Midbrain (tissue), 1 donor: ENCODE measurements at places on chromosomes 12 and 14.

GRCh38 chr12:19165451-19165850 is 35.9 kb downstream of the PLEKHA5 start:
- DNase-seq, result no peak

DNA sequence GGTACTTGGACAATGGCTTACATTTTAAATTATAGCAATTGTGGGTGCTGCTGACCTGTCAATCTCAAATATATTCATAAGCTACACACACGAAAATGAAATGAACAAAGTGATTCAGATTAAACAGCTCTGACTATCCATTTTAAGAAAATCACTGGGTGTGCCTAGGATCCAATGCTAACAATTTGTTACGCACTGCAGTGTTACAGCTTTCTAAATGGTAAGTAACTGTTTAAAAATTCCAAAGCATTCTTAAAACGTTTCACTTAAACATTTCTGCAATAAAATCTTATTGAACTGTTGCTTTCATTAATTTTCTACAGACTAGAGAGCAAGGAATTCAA is 18.9 kb downstream of the LMO3 start:
- no peak for DNase-seq

- no peak for DNase-seq
Observed at GRCh38 chr12:4051596-4051995, 178.4 kb upstream of the PARP11 start.

DNA sequence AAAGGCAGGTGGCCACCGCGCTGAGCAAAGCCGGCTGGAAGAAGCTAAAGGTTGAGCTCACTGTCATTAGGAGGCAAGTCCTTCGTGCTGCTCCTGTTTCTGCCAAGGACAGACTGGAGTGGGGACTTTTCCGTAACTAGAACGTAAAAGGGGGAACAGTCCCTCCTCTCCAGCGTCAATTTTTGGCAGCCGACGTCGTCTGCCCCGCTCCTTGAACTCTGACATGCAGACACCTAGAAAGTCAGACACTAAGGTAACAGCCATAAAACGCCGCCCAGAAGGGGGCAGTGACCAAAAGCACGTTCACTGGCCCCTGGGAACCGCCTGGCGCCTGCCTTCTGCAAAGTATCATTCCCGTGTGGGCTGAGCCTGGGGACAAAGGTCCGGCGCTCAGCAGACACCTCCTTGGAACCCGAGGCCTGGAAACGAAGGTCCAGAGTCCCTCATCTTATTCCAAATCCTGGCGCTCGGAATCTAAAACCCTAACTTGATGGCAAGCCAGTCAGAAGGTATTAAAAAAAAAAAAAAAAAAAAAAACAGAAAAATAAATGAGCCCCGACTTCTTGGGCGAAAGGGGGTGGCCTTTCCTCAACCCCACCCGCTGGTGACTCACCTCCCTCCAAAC is 1.1 kb upstream of the LRP1 start:
- DNase-seq, result peak; percentile 56

DNA sequence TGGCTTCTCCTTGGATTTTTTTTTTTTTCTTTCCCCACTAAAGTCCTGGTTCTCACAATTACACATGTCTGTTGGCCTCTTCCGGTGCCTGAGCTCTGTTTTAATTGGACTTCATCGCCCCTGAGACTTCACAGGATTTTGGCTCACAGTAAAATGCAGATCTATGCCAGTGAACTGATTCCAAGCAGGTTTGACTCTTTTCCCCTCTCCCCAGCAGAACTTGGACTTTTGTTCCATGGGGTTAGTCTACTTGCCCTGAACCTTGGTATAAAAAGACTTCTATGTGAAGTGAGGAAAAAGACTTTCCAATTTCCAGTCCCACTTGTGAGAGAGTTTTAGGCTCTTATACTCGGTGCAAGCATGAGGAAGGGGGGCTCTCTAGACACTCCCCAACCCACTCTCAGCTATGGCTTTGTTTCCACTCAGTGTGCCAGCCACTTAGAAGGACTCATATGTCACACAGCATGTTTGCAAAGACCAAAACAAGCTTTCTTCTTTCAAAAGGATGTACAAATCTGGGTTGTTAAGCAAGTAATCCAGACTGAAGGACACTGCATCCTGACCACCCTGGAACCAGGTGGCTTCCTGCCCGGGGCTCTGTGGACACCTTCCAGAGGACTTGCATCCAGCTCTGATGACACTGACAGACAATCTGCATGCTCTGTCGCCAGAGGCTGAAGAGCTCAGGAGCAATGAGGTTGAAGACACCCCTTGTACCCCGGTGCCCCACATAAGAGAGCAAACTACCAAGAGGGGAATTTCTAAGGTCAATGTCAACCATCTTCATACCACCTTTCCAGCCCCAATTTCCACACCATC is 221.9 kb upstream of the EGLN3 start:
- no peak for DNase-seq

- no peak for DNase-seq
Observed at GRCh38 chr14:95290871-95291431, 28.8 kb downstream of the CLMN start.

DNA sequence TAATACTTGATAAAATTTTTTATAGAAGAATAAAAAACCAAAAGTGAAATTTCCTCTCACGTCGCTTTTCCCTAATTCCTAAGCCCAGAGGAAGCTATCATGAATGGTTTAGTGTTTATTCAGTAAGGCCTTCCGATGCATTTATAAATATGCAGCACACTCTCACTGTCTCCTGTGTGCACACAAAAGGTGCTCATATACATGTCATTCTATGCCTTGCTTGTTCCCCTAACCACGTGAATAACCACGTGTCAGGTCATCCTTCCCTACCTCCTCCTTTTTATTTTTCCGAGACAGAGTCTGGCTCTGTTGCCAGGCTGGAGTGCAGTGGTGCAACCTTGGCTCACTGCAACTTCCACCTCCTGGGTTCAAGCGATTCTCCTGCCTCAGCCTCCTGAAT is 29.6 kb downstream of the PIGH start:
- no peak for DNase-seq

GRCh38 chr14:61461808-61462275 is 140.5 kb downstream of the PRKCH start:
- peak; percentile 86 for DNase-seq

DNA sequence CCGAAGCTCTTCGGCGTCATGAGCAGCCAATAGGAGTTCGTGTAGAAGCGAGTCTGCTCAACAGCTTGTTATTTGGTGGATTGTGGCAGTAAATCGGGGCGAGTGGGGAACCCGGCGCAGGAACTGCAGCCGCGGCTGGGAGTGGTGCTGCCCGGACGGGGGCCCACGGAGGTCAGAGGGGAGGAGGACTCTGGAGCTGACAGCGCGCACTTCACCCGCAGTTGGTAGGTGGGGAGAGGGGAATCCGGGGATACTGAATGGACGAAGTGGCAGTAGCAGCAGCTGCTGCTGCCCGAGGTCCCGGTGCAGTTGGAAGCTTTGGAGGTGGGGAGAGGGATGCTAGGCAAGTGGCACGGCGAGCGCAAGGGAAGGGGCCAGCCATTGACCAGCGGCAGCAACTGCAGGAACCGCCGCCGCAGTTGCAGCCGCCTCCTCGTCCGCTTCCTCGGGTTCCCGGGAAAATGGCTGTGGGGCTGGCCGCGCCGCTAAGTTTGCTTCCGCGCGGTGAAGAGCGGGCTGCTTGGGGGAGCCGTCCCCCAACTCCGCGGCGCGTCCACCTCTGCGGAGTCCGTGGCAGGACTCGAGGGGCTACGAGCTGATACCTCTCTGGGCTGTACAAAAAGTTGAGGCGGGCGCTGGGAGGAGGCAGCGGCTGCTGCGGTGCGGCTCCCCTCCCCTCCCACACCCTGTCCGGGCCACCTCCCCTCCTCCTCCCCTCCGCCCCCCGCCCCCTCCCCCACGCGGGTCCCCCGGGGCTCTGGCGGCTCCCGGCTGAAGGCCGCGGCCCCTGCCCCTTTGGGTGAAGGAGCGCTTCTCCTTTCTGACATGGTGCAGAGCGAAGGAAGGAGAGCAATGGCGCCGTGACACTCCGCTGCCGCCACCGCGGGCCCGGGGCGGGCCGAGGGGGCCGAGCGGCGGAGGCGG is at the start of gene ARID4A:
ARID4A (plus strand) TSS at position 79 of the 924 bp plus-strand sequence. CDS start 1,300 bp downstream, outside the sequence.
- peak; percentile 65 for DNase-seq

GRCh38 chr12:64091186-64091585 is 130.9 kb downstream of the KICS2 start:
- no peak for DNase-seq

GRCh38 chr14:101405171-101405883 is 156.0 kb upstream of the DIO3 start:
- no peak for DNase-seq

DNA sequence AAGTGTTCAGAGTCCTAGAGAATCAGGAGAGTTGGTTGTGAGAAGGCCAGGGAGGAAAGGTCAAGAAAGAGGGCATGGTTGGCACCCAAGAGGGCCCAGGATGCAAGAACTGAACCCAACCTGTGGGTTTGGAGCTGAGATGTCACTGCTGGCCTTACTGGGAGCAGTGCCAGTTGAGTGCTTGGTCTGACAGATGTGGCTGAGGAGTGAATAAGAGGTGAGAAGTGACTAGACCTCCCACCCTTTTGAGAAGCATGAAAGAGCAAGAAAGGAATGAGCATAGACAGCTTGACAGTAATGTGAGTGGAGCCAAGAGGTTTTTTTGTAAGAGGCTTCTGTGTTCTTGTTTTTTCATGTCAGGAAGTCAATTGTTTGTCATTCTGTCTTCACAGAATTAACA is 95.3 kb downstream of the FGD4 start:
- no peak for DNase-seq

DNA sequence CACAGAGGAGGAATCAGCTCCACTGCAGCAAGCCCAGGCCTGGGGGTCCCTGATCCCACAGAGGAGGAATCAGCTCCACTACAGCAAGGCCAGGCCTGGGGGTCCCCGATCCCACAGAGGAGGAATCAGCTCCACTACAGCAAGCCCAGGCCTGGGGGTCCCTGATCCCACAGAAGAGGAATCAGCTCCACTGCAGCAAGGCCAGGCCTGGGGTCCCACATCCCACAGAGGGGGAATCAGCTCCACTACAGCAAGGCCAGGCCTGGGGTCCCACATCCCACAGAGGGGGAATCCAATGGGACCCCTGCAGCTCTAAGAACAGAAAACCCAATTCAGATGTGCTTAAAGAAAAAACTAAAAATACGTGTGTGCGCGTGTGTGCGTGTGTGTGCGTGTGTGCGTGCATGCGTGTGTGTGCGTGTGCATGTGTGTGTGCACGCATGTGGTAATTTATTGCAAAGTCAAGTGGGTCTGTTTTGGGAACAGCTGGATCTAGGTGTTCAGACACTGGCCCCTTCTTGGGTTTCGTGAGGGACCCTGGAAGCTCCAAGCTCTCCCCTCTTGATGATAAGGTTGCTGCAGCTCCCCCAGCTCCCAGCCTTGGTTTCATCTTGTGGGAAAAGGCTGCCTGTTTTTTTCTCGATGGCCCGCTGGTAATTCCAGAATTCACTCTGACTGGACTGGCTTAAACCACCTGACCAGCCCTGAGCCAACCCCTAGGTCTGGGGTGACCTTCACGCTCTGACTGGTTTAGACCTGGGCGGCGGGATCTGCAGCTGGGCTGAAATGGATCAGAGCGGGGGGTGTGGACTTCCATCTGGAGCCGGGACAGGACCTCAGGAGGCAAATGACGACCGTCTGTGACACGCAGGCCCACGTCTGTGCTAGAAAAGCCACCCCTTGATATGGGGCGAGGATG is 47.1 kb downstream of the GALNT9 start:
- DNase-seq, result no peak

- DNase-seq, result no peak
Observed at GRCh38 chr12:91793676-91794075, 352.0 kb downstream of the BTG1 start.

DNA sequence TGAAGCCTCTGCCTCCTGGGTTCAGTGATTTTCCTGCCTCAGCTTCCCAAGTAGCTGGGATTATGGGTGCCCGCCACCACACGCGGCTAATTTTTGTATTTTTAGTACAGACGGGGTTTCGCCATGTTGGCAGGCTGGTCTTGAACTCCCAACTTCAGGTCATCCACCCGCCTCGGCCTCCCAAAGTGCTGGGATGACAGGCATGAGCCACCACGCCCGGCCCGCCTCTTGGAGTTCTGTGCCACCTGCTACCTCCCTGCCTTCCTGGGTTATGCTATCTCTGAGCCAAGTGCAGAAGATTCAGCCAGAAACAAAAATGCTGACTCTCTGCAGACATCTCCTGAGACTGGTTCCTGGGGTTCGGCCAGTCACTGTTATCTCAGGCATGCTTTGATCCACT is 13.2 kb downstream of the CABP1 start:
- DNase-seq, result no peak

DNA sequence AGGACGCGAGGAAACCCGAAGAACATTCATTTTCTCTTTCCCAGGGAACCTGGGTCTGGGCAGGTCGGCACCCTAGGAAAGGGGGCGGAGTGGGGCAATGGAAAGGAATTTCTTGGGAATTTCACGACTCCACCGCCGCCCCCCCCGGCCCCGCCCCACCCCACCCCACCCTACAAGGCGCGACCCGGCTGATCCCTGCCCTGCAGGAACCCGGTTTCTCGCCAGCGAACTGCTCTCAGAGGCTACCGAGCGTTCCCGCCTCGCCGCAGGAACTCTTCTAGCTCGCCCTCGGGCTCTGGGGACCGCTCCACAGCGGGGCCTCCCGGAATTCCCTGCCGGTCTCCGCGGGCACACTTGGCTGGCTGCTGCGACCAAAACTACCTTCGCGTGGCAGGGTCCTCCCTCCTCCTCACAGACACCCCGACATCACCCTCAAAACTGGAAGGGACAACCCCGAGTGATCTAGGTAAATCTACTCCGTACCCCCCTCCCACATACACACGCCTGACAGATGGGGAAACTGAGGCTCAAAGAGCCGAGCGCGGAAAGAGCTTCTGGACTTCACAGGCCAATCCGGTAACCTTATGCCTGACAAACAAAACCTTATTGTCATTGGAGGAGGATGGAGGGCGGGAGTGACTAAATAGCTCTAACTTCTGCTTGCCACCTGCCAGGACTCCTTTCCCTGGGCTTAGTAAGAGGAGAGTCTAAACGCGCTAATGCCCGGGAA is 785 bp upstream of the ACTN1 start:
- DNase-seq, result peak; percentile 2

DNA sequence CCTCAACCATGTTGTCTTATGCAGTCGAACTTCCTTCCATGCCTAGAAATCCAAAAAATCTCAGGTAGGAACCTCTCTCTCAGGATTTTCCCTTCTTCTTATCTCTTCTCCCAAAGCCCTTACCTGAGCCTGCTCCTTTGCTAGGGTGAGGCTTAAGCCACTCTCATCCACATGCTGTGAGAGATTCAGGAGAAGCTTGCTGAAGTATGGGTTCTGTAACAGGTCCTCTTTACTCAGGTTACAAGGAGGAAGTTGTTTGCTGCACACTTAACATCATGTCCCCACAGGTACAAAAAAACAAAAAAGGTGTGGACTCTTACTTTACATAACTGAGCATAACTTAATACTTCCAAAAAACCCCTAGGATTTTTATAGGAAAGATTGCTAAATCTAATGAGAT is 4.5 kb downstream of the HAUS4 start:
- no peak for DNase-seq

DNA sequence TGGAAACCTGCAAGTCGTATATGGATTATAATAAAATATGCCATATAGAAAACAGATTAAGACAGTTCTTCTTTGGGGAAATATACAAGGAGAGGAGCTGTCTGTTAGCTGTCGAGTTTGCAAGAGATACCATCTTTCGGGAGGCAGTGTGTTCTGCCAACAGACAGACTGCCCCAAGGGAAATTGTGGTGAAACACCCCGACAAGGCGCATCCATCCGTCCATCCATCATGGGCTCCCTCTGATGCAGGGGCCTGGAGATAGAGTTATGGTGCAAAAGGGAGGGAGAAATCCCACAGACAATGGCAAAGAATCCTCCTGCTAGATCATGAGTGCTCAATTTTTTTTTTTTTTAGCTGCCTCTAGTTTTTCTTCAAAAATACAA is 156.3 kb downstream of the DPF3 start:
- DNase-seq, result no peak

- no peak for DNase-seq
Observed at GRCh38 chr14:104116288-104116755, 22.1 kb upstream of the KIF26A start.
